Activated T-helper 17 cell treated with anti-CD3 and anti-CD28 coated beads, Interleukin-2, amount 50 U/mL, for 72 hours (primary cell): ENCODE measurements at places on chromosomes 2 and 18. TPM values are rescaled to one million over a fixed set of nuclear protein-coding genes. Genes with fewer than 3 reads are reported as not detected.

DNA sequence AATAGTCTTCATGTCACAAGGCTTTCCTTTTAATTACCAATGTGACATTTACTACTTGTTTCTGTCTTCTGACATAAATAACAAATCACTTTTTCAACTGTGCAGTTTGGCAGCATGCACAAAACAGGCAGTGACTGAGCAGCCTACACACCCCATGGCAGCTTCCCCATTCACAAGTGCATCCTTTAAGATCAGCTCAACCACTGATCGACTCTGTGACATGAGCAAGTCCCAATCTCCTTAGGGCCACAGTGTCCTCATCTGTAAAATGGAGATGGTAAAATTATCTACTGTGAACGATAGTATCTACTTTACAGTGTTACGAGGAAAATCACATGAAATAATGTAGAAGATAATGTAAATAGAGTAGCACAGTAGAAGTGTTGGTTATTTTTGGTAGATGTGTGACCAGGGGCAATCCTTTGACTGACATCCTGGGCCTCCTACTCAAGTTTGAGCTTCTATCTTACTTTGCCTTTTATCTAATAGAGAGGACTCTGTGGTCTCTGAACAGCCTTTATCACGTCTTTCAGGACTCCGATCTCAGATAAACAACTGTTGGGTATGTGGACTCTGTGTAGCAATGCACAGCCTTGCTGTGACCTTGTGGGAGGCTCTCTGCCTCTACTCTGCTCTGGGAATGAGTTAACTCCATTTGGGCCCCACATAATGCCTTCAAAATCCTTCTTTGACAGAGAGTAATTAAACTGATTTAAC, 120.6 kb downstream of the PIGN start:
- ATAC-seq = no peak

PPIL3 gene
- total RNA-seq = 146 TPM

GRCh38 chr2:229477269-229477755, 206.2 kb upstream of the PID1 start:
- ATAC-seq = no peak

- no peak for ATAC-seq
Observed at GRCh38 chr2:210315015-210315788, at the start of gene MYL1. Gene MYL1, minus strand, starts transcription at chr2:210315174. Its CDS starts 132 bp downstream, at chr2:210315042.

DNA sequence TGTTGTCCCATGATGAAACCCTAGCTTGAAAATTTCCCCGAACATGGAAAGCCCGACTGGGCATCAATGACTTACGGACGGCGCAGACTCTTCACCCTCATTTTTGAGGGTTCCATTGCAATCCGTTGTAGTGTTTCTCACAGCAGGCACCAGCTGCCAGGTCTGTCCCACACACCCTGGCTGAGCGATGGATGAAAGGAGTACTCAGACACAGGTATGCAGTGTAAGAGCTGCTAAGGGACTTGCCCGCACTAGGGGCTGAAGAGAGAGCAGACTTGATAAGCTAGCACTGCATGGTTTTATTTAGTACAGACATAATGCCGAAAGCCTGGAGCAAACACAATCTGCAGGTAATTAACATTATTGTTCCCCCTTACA, 15.8 kb downstream of the DYNAP start:
- ATAC-seq = no peak

SLC38A11 gene
- total RNA-seq = not detected

DNA sequence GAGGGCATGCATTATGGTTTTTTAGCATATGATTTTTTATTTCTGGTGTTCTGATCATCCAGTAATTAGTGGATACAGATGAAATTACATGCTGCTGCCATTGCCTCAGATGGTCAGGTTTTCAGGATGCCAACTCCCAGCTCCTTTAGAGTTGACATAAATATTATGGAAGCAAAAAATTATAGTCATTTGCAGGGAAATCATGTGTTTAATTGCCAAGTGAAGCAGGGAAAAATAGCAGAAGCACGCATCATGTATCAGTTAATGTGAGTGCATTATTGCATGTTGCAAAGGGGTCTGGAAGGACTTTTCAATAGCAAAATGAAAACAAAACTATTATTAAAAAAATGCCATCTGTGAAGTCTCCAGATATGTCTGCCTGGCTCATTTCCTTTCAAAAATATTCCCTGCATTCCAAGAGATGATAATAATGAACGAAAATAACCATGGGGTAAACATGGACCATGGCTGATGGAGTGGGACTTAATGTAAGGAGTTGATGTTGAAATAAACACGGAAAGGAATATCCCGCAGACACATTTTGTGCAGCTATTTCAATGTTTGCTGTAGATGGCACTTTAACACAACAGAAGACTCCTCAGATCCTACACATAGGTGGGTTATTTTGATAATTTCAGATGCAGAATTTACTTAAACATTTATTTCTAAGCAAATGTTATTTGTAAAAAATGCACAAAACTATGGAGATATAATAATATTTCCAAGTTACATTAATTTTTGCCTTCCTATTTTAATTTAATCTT, 87.7 kb upstream of the DYNAP start:
- no peak for ATAC-seq

GRCh38 chr2:170240629-170241028, 62.7 kb downstream of the MYO3B start:
- no peak for ATAC-seq

DNA sequence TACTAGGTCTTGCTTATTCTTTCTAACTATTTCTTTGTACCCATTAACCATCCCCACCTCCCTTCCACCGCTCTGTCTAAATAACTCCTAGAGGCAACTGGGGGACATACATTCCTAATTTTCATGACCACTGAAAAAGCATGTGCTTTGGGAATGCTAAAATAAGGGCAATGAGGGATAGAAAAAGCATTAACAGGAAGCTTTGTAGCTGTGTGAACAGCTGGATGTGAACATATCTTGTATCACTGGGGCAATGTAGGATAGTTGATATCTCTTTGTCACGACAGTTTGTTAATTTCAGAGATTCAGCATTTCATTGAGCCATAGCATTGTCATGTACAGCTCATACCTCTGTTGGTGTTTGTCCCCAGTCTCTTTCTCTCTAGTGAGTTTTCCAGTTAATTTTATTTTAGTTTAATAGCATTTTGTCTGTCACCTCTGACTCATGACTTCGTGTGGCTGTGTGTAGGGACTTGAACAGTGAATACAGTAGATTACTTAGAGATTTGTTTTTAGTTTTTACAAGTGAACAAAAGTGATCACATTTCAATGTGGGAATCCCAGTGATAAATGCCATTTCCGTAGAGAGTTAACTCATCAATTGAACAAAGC, 230.3 kb upstream of the NRP2 start:
- ATAC-seq = no peak

SERPINB12 gene
- not detected for total RNA-seq

REG1B gene
- total RNA-seq = not detected

LYG1 gene
- total RNA-seq = 0.58 TPM

GRCh38 chr2:53785366-53785765, 1.4 kb downstream of the ASB3 start:
- ATAC-seq = no peak

KCTD1 gene
- 2.0 TPM for total RNA-seq

- no peak for ATAC-seq
Observed at GRCh38 chr2:60554646-60555065, 1.2 kb upstream of the BCL11A start.

KCNJ3 gene
- not detected for total RNA-seq

DNA sequence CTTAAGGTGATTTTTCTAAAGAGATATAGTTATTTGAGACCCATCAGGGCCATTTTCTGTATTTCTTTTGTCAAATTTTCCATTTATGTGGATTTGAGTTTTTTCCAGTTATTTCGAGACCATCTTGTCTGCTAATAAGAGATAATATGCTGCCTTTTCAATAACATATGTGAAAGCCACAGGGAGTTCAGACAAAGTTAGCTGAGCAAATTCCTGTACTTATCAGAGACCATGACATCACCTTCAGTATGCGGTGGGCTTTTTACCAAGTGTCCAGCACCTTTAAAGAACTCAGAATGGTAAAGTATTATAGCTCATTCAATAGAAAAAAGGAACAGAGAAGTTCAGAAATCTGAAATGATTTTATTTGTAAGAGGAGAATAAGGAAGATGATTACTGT, 11.7 kb downstream of the MAPK4 start:
- ATAC-seq = no peak
